ENCODE measurements at places on chromosomes 2 and 18. TPM values are rescaled to one million over a fixed set of nuclear protein-coding genes. Genes with fewer than 3 reads are reported as not detected.

GRCh38 chr18:3283908-3284307, 22.0 kb downstream of the MYL12B start:
- DNase-seq: no peak

DNA sequence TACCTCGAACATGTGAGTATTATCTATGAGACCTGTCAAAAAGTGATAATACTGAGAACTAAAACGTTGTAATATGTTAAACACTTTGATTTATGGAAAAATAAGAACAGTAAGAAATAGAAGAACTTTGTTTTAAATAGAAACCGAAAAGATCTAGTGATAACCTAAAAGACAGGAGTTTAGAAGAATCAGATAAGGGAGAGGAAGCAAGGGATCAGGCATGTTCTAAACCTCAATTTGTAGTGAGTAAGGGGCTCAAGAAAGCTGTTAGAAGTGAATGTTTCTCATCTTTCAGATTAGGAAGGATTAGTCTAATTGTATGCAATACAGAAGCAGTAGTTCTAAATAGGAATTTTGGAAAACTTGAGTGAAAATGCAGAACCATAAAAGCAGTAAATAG, 168.7 kb upstream of the MYO3B start:
- no peak for DNase-seq

Gene PLA2R1
- 1.8 TPM for polyA plus RNA-seq

Gene MXD1
- 102 TPM for polyA plus RNA-seq

GRCh38 chr2:85235281-85235680, 92.5 kb downstream of the TGOLN2 start:
- DNase-seq: no peak

DNA sequence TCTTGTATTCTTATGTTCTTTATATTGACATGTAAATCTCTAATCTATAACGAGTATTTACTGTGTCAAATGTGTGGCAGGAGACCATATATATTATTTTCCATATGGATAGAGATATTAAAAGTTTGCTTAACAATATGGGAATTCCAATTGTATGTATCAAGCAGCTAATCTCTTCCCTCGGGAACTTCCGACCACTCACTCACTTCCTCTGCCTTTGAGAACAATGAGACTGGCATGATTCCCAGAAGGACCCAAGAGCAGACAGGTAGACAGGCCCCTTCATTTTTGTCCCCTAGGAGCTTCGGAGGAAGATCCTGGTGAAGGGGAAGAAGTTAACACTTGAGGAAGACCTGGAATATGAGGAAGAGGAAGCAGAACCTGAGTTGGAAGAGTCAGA, 24.1 kb downstream of the PLCD4 start:
- no peak for DNase-seq

Gene FAM237A
- polyA plus RNA-seq: not detected

GRCh38 chr2:235047171-235048160, 95.6 kb downstream of the SH3BP4 start:
- DNase-seq: no peak

- no peak for DNase-seq
These were observed 122.5 kb downstream of the FOXI3 start for GRCh38 chr2:88329815-88330603.

All from sigmoid colon (tissue), 7 donors.